ENCODE measurements at places on chromosomes 2 and 18. TPM values are rescaled to one million over a fixed set of nuclear protein-coding genes. Genes with fewer than 3 reads are reported as not detected.

The LINC00305 gene
- total RNA-seq = not detected

The UBR3 gene
- total RNA-seq = 34.9 TPM

The CPO gene
- total RNA-seq = not detected

The FBLN7 gene
- total RNA-seq = 17.2 TPM

The TEX261 gene
- total RNA-seq = 30.0 TPM

The DSG1 gene
- not detected for total RNA-seq

The DSG4 gene
- total RNA-seq = not detected

The CNDP1 gene
- 0.23 TPM for total RNA-seq

The RRM2 gene
- total RNA-seq = 0.32 TPM

The SERPINB13 gene
- total RNA-seq = not detected

GRCh38 chr2:12718711-12719399, 2.1 kb downstream of the TRIB2 start:
- DNase-seq = peak; percentile 34

- DNase-seq = no peak
These were observed 51.7 kb downstream of the PDCL3 start for GRCh38 chr2:100614455-100615000.

GRCh38 chr2:63642946-63643345, 54.2 kb downstream of the MDH1 start:
- no peak for DNase-seq

GRCh38 chr2:165434865-165435496, 34.5 kb upstream of the CSRNP3 start:
- DNase-seq = no peak

- DNase-seq = no peak
These were observed 4.8 kb downstream of the LIPT1 start for GRCh38 chr2:99159594-99159993.

DNA sequence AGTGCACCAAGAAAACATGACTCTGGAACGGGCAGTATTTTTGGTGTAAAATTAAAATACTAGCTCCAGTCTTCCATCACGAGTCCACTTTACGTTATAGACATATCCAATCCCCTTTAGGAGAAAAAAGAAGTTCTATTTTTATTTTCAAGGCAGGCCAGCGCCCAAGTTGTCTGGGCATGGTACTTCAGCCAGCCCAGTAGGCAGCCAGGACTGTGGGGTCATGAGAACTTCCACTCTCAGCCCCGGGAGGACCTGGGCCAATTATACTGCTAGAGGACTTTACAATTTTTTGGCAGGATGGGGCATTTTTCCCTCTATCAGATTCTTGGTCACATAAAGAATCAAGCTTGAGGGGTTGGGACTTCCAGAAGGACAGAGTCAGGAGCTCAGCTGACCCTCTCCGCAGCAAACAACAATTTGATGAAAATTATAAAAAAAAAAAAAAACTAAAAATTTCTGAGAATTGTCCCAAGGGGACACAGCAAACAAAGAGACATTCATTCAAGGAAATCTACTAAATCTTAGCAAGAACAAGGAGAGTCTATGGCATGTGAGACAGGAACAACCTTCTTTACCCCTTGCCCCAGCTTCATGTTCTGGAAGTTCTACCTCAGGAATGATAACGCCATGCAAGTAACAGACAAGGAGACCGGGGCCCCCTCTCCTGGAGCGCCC, 37.3 kb upstream of the B3GNT2 start:
- no peak for DNase-seq

DNA sequence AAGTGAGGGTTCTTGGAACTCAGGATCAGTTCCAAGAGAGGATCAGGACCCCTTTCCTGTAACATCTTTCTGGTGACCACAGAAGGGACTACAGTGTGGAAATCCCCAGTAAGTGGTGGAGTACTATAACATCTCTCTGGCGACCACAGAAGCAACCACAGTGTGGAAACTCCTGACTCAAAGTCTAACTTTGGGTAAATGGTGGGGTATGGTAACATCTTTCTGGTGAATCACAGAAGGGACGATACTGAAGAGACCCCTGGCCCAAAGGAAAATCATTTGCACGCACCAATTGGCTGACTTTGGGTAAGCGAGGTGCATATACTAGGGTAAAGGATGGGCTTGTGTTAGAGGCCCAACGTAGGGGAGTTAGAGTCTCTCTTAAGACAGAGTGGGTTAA, 56.3 kb upstream of the GULP1 start:
- DNase-seq = no peak

- no peak for DNase-seq
These were observed 34.3 kb downstream of the NETO1 start for GRCh38 chr18:72833471-72833870.

DNA sequence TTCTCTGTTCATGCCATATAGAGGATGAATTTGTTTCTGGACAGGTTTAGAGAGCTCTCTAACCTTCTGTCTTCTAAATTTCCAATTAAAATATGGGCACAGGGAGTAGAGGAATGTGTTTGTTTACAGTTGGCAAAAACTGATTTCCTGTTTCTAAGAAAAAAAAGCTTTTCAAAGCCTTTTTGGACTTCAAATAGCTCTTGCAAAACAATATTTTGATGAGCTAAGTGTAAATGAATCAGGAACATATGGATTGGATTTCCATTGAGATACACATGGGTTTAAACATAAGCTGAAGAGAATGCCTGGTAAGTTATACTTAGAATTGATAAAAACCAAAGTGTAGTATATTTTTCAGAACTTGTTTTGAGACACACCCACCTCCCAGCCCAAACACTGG, 677.5 kb downstream of the NYAP2 start:
- DNase-seq = no peak

DNA sequence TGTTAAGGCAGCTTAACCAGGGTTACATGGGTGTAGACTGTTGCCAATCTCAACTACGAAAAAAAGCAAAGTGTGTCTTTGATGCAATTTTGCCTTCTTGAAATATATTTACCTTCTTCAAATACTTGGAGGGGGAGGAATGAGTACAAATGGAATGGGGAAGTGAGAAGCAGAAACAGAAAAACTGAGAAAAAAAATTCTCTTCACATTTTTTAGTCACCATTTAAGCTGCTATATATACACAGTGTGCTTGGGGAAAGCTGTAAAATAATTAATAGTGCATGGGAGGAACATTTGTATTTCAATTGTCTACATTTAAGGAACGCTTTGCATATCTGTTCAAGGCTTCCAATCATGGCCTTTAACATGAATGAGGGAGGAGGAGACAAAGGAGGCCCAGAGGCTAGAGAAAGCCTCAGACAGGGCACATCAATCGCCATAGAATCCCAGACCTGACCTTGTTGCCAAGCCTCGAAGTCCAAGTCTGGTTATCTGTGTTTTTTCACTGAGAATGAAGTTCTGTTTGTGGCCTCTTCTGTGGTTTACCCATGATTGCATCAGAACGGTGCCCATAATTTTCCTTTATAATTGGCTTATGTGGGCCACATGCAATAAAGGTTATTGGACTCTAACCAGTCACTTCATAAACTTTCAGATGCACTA, 158.6 kb downstream of the PIK3C3 start:
- no peak for DNase-seq

GRCh38 chr2:26070730-26071129, 36.8 kb downstream of the RAB10 start:
- DNase-seq = no peak

DNA sequence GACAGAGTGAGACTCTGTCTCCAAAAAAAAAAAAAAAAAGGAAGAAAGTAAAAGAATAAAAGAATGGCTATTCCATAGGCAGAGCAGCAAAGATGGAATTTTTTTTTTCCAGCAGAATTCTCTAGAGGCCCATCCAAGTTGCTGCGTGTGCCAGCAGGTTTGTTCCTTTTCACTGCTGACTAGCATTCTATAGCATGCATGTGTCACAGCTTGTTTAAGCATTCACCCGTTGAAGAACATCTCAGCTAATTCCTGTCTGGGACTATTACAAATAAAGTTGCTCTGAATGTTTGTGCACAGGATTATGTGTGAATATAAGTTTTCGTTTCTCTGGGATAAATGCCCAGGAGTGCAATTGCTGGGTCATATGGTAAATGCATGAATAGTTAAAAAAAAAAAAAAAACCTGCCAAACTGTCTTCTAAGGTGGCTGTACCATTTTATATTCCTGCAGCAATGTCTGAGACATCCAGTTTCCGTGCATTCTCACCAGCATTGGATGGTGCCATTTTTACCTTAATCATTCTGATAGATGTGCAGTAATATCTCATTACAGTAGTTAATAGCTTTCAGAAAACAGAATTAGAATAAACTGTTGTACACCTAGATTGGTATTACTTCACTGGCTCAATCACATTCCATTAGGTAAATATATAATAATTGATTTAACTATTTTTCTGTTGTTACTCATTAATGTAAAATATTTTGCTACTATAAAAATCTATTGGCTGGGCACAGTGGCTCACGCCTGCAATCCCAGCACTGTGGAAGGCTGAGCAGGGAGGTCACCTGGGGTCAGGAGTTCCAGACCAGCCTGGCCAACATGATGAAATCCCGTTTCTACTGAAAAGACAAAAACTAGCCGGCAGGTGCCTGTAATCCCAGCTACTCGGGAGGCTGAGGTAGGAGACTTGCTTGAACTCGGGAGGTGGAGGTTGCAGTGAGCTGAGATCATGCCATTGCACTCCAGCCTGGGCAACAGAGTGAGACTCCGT, 47.5 kb upstream of the ASAP2 start:
- no peak for DNase-seq

- no peak for DNase-seq
These were observed 154.9 kb downstream of the MYO3B start for GRCh38 chr2:170332676-170333402.

GRCh38 chr2:119242276-119243119, 18.9 kb downstream of the STEAP3 start:
- no peak for DNase-seq

DNA sequence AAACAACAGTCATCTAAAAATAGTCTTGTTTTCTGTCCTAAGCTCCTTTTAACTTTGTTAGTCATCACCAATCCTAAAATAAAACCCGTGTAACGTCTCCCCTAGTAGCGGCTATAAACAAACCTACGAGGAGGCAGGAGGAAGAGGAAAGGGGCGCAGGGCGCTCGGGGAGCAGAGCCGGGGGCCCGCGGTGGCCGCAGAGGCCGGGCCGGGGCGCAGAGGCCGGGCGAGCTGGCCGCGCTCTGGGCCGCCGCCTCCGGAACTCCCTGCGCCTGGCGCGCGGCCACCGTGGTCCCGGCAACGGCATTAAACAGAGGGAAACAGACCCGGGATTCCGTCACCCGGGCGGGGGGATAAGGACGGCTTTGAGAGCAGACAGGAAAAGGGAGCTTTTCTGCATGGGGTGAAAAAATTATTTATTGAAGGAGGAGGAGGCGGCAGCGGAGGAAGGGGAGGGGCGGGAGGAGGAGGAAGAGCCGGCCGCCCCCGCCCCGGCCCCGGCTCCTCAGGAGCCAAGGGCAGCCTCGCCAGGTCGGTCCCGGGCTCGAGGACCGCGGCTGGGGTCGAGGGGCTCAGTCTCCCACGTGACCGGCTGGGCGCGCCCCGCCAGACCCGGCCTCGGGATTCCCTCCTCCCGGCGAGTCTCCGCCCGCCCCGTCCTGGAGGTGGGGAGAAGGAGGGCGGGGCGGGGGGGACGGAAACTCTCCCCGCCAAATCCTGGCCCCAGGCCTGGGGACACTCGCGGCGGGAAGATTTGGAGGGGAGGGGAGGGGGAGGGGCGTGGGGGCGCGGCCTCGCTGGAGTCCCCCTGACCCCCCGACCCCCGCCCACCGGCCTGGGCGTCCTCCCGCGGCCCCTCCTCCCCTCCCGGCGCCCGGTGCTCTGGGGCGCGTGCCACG, 1.8 kb upstream of the NFATC1 start:
- no peak for DNase-seq

DNA sequence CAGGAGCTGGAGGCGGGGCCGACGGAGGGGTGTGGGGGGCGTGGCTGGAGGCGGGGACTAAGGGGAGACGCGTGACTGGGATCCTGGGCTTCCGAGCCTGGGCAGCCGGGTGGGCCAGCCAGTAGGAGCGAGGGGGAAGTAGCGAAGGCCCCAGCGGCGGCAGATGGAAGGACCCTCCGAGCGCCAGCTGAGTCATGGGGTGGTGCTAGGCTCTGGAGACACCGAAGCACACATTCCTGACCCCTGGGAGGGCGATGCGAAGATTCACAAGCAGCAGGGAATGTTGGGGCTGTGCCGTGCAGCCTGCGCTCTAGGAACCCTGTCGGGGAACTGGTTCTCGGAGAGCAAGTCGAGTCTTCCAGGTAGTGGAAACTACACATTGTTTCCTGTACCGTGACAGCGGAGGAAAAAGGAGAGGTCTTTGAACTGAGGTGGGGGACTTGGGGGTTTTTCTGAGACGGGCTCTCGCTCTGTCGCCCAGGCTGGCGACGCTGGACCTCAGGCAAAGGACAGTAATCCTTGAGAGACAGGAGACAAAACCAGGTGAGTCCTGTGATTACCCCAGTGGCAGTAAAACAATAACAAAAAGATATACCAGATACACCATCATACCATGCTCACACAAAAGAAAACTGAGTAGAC, 650 bp upstream of the AFG3L2 start:
- no peak for DNase-seq

DNA sequence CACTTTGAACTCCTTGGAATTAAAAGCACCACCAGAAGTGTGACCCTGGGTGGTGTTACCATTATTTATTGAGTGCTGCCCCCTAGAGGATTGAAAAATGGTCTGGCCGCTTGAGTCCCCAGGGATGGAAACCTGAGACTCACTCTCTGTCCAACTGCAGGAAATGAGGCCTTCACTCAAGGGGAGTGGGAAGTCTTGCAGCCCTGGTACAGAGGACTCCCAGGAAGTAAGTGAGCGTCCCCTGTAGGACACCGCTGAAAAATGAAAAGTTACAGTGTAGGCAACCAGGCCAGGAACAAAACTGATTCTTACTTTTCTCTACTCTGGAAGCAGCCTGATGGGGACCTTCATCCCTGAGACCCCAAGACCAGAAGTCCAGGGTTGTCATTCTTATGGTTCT, 2.2 kb upstream of the NRP2 start:
- peak; percentile 28 for DNase-seq

GRCh38 chr2:47868611-47869352, 37.5 kb downstream of the FBXO11 start:
- no peak for DNase-seq

DNA sequence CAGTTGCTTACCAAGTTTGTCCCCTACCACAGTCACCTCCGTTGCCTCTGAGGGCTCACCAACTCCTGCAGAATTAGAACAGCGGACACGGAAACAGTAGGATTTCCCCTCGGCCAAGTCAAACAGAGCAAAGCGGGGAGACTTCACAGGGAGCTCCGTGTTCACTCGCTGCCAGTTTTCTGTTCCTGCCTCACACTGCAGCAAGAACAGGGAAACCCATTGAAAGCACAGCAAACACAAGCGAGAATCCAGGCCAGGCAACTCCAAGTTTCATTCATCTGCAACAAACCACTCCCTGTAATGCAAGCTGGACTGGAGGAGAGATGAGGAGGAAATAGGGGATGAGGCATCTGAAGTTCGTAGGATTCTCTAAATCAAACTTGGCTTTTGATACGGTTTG, 84.2 kb downstream of the MYOM1 start:
- no peak for DNase-seq

GRCh38 chr2:132757002-132757589, 87.1 kb upstream of the LYPD1 start:
- no peak for DNase-seq

- DNase-seq = no peak
These were observed 124.7 kb downstream of the ZFP36L2 start for GRCh38 chr2:43101751-43102150.
